Gastrocnemius medialis (tissue), 4 donors: ENCODE measurements at places on chromosomes 6 and 20. TPM values are rescaled to one million over a fixed set of nuclear protein-coding genes. Genes with fewer than 3 reads are reported as not detected.

Gene KIF25
- total RNA-seq = not detected

Gene SLCO4A1
- 20.7 TPM for total RNA-seq

Gene ENPP3
- 0.07 TPM for total RNA-seq

Gene GLO1
- 94.8 TPM for total RNA-seq

DNA sequence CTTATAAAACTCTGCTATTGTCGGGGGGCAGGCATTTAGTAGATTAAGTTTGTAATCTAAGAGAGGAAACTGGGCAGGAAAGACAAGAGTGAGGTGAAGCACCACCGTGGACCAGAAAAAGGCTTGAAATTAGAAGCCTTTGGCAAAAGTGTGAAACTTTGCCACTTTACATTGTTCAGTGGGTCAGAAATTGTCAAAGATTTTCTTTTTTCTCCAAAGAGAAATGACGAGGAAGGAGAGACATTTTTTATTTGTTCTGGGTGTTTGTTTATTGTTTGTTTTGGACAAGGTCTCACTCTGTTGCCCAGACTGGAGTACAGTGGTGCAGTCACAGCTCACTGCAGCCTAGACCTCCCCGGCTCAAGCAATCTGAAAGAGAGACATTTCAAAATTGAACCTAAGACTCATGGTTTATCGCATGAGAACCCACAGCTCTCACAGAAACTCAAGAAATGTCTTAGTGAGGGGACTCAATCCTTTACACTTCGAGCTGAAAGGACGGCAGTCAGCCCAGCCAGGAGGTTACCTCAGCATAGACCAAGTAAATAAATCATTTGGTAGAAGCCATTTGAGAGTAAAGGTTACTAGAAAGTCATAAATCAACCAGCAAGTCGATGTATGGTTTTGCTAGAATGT, 262.8 kb upstream of the TAB2 start:
- DNase-seq = no peak

DNA sequence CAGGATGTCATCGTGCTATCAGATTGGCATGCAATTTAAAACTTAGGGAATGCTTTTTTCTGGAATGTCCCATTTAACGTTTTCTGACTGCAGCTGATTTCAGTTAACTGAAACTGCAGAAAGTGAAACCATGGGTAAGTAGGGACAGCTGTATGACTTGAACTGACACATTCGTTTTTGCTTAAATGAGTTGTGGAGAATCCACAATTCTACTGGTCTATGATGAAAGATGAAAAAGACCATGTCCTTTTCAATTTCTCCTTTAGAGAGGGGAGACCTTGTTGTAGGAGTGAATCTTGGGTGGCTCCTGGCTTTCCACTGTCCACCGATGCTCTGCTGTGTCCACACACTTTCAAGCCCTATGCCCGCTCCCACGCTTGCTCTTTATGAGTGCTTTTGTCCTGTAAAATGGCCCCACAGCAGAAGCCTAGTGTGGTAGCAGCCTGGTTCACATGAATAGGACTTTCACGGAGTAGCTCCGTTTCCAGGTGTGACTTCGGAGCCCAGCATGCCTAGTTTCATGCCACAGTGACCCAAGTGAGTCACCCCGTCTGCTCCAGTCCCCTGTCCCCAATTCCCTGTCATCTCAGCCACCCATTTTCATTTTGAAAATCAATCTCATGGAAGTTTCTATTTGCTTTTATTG, 21.9 kb downstream of the DYNLT1 start:
- no peak for DNase-seq

GRCh38 chr20:24194143-24194542, 205.6 kb upstream of the GGTLC1 start:
- DNase-seq = no peak

GRCh38 chr20:36571564-36572504, 1.6 kb upstream of the TGIF2 start:
- no peak for DNase-seq

GRCh38 chr20:35994994-35995453, 26.6 kb downstream of the CNBD2 start:
- peak; percentile 65 for DNase-seq

DNA sequence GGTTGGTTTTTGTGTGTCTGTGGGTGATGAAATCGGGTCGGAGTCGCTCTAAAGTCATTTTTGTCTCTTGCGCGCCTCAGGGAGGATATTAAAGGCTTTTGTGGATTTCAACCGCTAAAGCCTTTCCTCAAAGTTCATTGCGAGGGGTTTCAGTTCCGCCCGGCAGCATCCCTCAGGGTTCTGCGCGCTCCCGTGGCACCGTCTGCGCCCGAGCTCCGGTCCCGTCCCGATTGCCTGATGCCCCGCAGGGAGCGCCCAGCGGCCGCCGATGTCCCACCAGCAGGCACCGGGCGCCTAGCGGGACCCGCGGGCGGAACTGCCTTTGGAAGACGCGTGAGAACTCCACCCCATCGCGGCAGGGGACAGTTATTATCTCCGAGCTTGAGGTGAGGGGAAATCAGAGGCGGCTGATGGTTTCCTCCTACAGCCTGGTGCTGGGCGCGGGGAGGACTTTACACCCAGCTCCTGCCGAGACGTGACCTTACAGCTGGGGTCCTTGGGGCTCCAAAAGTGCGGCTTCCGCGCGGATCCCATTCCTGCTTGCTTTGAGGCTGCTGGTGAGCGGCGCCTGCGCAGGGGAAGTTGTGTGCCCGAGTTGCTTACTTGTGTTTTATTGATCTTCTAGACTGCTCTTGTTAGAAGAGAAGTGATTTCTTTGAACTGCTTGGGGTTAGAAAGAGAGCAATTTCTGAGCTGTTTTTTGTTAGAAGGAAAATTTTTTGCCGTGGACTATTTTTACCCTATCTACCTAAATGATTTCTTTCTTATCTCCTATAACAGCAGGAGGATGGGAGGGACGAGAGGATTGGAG, 27.1 kb downstream of the ULBP1 start:
- no peak for DNase-seq

GRCh38 chr20:25237610-25238318, 10.1 kb upstream of the PYGB start:
- DNase-seq = peak; percentile 62

DNA sequence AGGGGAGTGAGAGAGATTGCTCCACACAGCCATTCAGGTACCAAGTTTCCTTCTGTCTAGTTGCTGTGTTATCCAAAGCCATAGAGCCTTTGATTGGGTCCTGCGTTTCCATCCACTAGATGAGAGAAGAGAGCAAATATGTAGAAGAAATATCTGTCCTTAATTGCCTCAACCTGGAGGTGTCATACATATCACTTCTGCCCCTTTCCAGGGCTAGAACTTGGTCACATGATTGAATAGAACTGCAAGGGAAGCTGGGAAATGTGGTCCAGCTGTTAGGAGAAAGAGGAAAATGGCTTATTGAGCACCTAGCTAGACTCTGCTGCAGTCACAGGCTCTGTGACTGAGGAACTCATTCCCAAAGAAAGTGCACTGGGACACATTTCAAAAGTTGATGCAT, 115.6 kb upstream of the JAG1 start:
- DNase-seq = no peak

GRCh38 chr20:58300321-58300720, 9.2 kb upstream of the RAB22A start:
- no peak for DNase-seq
